Stimulated activated CD8-positive, alpha-beta memory T cell treated with anti-CD3 and anti-CD28 coated beads, Interleukin-7, amount 100 ng/mL, for 48 hours (primary cell): ENCODE measurements at places on chromosomes 5 and 9.

DNA sequence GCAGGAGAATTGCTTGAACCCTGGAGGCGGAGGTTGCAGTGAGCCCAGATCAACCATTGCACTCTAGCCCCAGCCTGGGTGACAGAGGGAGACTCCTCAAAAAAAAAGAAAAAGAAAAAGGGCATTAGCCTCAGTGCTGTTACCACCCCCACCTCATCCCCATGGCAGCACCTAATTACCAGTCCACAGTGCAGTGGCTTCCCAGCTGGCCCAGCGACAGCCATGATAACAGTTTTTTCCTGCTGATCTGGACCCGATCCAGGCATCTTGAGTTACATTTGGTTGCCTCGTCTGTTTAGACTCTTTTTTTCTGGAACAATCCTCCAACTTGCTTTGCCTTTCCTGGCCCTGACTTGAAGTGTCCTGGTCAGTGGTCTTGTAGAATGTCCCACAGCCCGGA is 24.4 kb downstream of the NCS1 start:
- no peak for DNase-seq

- no peak for DNase-seq
Observed at GRCh38 chr9:78609450-78609849, 312.5 kb downstream of the PSAT1 start.

DNA sequence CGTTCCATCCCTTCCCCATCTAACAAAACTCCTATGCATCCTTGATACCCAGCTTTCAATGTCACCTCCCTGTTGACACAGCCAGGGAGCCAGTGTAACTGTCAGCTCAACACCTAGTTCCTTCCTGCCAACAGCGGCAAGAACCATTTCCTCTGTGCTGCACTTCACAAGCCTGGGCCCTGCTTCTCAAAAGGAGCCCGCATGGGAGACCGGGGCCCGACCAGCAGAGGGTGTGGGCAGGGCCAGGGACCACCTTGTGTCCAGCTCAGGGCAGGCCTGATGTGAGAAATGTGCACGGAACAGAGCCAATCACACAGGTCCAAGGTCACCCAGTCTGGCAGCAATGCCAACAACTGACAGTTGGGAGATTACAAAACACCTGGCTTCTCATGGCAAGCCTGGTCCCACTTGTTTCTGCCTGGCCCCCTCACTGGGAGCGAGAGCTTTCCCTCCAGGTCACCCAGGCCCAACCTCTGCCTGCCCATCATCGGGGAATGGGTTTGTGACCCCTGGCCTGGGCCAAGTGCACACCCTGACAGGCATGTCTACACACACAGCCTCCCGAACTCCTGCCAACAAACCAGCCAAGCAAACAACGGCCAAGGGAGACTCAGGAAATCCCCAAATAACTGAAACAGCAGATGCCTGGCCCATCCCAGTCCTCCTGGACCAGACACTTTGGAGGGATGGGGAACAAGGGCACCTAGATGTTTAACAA is 3.1 kb downstream of the RNF44 start:
- no peak for DNase-seq

DNA sequence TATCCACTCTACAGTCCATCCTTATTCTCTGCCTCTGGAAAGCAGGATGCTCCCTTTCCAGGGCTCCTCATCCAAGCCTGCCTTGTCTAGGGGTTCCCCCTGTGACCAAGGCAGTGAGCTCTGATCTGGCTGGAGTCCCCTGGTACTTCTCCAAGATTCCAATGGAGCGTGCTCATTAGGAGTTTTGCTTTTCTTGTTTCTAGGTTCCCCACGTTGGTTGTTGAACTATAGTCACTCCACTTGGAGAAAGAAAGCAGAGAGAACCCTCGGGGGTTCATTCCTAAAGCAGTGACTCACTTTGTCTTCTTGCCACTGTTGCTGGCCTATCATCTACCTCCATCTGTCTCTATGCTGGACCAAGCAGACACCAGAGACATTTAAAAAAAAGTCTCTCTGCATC is 192.6 kb downstream of the TLE4 start:
- no peak for DNase-seq

- DNase-seq = no peak
Observed at GRCh38 chr5:100787648-100788047, 115.4 kb downstream of the ST8SIA4 start.

DNA sequence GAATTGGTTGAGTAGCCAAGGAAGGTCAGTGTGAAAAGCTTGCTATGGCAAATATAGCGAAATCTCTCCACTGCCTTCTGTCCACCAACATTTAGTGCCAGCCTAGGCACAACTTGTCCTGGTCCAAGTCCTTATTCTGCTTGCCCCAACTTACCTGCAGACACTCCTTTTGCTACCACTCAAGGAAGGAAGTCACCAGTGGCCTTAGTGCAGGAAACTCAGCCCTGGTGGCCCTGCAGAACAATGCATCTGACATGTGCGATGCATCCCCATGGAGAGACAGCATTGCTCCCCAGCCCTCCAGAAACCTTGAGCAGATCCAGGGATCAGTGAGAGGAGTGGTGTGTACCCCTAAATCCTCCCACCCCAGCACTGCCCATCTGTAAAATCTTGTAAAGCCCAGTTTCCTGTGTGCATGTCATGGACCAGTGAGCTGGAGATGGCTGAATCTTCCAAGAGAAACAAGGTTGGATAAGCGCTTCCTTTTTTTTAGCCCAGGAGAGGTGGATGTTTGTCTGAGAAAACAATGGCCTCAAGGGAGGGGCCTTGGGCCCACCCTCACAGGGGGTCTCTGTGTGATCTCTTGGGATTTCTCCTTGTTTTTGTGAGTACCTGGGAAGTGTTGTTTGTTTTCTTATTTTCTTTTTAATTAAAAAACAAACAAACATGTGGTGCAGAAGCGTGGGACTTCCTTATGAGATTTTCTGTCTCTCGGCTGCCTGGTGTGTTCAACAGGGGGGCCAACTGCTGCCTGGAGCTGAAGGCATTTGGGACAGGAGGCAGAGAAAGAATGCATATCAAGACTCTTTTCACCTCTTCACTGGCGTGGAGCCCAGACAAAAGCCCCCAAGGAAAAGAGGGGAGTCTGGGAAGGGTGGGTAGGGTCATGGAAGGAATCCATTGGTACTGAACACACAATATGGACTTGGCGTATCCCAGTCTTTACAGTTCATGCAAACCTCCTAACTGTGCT is 3.6 kb downstream of the FOXI1 start:
- DNase-seq = no peak

DNA sequence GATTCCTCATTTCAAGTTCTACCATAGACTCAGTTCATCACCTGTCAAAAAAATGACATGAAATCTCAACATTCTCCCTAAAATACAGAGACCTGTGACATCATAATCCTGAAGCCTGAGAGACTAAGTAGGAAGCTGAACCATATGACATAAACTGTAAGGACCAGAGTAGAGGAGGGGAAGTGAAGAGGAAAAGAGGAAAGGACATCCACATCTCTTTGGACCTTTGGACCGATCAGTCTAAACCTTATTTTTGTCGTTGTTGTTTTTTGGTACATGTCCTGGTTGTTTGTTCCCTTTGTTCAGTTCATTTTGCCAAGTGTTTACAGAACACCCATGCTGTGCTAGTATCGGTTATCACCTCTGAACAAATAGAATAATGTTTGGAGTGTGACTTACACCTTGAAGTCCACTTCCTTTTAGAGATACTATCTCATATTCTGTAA is 41.9 kb downstream of the LURAP1L start:
- DNase-seq = no peak

GRCh38 chr5:42570966-42571960 is 148.0 kb downstream of the GHR start:
- no peak for DNase-seq

GRCh38 chr9:14249527-14249926 is 64.4 kb downstream of the NFIB start:
- no peak for DNase-seq

- DNase-seq = no peak
Observed at GRCh38 chr9:124493218-124493617, 14.0 kb downstream of the NR5A1 start.

DNA sequence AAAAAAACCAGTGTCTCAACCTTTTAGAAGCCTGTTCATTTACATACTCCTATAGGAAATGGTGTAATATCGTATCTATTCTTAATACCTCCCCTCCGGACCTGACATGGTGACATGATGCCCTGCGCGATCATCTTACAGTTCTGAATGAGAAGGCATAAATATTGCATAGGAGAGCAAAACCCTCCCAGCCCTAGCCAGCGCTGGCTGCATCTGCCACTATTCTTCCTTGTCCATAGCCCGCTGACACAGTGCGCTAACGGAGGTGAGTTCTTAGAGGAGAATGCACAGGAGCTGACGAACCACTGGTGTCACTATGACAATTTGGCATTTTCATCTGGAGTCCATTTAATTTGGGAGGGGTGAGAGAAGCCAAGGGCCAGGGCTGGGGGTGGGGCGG is 290.1 kb downstream of the EFNA5 start:
- DNase-seq = no peak

GRCh38 chr5:33558489-33558888 is 117.7 kb downstream of the TARS1 start:
- no peak for DNase-seq

DNA sequence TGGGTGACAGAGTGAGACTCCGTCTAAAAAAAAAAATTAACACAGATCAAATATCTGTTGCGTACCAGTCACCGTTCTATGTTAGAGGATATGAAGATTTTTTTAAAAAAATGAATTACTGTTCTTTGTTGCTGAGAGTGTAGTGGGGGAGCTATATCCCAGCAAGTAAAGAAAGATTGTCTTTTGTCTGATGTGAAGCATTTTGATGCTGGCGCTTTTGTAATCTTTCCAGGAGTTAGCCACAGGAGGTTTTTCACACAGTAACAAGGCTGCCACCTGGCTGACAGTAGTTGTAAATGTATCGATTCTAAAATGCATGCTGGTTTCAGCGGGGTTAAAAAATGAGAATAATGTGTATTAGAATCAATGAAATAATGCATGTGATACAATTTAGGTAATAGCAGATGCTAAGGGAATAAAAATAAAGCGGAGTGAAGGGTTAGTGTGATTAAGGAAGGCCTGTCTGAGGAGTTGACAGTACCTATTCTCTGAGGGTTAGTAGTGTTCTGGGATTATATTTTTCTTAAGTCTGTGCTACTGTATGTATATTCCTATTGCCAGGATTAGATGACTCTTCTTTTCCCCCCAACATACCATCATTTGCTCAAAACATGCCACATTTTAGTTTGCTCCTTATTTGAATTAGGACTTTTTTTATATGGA is 3.4 kb downstream of the LMNB1 start:
- DNase-seq = no peak

- no peak for DNase-seq
Observed at GRCh38 chr9:129021091-129021490, 7.0 kb downstream of the SH3GLB2 start.

GRCh38 chr5:68534956-68535520 is 319.5 kb downstream of the PIK3R1 start:
- DNase-seq = no peak

DNA sequence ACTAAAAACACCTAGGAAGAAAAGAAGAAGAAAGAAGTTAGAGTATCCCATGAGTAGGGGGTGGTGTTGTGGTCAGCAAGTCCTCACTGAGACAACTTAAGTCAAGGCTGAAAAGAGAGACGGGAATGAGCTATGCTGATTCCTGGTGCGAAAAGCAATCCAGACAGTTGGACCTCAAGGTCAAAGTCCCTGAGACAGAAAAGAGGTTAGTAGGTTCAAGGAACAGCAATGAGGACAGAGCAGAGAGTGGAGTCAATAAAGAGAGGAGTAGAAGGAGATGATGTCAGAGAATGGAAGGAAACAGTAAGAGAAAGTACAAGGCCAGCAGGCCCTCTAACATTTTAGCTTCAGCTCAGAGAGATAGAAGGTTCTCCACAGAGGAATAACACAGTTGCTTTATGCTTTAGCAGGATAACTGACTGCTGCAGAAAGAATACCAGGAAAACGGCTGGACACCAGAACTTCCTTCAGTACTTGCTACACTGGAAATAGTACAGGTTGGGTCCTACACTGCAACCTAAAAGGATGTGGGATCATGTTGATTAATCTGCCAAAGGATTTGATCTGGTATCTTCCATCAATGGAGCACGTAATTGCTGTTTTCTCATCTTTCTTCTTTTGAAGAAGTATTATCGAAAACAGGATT is 43.6 kb downstream of the GNAQ start:
- DNase-seq = no peak

GRCh38 chr5:132753135-132753987 is 6.1 kb downstream of the CCNI2 start:
- DNase-seq = no peak

DNA sequence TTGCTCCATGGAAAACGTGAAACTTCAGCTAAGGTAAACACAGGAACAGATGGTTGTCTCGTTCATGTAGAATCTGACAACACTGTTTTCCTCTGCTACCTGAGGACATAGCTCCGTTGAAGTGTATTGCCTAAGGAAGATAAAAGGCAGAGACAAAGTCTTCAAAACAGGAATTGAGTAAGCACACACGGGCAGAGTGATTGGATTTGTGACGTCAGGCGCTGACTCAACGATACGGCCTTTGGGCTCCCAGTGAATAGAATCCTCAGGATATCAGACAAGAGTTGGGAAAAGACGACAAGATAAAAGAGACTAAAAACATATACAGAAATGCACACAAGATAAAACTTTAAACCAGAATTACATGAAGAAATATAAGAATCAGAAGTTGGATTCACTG is 787.1 kb upstream of the CTNND2 start:
- no peak for DNase-seq

GRCh38 chr5:33504570-33504969 is 63.8 kb downstream of the TARS1 start:
- DNase-seq = no peak

- DNase-seq = no peak
Observed at GRCh38 chr5:61293873-61294272, 38.2 kb upstream of the ZSWIM6 start.

DNA sequence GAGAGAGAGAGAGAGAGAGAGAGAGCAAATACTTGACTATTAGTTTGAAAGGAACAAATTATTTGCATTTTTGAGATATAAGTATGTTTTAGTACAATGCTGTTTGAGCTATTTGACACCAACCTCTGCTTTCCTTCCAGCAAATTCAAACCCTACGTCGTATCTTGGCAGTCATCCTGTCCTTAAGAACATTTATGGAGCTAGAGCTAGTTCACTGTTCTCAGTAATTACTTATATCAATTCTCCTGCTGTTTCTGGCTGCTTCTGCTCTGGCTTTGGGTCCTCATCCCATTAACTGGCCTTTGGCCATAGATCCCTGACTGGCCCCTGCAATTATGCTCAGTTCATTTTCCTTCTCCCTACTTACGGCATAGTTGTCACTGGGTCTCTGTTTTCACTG is 19.9 kb upstream of the ERAP2 start:
- no peak for DNase-seq

DNA sequence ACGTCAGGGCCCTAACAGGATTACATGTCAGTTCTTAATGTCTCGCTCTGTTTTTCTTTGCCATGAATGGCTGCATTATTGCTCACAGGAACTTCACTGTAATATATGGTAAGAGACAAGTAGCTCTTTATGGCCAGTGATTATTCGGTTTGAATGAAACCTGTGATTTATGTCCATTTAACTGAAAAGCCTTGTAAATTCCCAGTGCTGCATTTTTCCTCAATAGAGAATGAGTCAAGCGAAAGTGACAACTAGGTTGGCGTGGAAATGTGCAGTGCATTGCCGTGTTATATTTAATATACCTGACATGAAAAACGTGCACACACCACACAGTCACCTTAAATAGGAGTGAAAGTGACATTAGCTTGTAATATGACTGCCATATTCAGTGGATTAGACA is 163.1 kb downstream of the PBX3 start:
- DNase-seq = no peak
